ENCODE measurements at places on chromosomes 6 and 20.

DNA sequence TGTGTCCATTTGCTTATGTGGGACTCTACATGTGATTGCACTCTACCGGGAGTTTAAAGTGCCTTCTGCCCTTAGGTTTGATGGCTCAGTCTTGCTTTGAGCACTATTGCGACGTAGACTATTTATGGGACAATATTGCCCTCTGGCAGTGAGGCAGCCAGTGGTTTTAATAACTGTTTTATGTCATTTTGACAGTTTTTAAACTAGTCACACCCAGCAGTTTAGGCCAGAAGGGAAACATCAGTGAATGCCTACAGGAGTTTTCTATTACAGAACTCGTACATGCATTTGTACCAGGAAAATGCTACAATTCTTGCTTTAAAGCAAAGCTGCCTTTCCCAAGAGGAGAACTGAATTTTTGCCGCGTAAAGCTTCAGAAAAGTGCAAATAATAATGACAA lies 813.7 kb downstream of the KIF16B start:
- no peak for DNase-seq

- no peak for DNase-seq
These were observed 162.0 kb upstream of the SOX4 start for GRCh38 chr6:21431526-21431925.

- DNase-seq = no peak
These were observed 2.7 kb upstream of the ESR1 start for GRCh38 chr6:151804585-151805285.

GRCh38 chr20:22214296-22214695 lies 370.1 kb downstream of the FOXA2 start:
- no peak for DNase-seq

GRCh38 chr6:88378639-88379038 lies 212.5 kb upstream of the CNR1 start:
- no peak for DNase-seq

DNA sequence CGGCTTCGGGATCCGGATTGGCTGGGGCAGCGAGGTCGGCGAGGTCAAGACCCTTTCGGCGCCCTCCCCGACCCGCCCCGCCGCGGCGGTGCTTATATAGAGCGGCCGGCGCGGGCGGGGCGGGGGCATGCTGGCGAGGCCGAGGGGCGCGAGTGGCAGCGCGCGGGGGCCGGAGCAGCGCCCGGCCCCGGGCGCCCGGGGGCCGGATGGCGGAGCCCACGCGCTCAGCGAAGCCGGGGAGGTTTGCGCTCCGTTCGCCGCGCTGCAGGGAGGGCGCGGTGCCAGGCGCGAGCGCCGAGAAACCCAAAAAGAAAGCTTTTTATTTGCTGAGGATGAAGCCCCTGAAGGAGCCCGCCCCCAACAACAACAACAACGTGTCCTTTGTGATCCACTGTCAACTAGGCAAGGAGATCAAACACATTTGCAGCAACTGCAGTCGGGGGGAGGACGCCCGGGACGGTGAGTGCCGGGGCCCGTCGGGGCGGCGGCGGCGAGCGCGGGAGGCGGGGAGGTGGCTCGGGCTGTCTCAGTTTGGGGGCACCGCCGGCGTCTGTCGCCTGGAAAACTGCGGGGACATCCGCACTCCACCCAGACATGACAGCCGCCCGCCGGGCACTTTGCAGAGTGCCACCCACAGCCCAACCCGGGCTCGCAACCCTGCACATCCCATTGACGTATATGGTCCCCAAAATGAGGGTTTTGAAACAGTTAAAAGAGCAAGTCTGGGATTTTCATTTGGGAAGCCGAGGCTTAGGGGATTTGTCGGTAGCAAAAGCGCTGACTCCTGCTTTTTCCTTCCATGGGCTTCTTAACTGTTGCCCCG lies 297.3 kb downstream of the PHACTR1 start:
- DNase-seq = no peak

- DNase-seq = no peak
These were observed 11.8 kb downstream of the NINL start for GRCh38 chr20:25573288-25574251.

- peak; percentile 8 for DNase-seq
These were observed 199.0 kb downstream of the PLCB1 start for GRCh38 chr20:8330785-8331695.

GRCh38 chr20:44068316-44069201 lies 118.4 kb downstream of the JPH2 start:
- DNase-seq = no peak

DNA sequence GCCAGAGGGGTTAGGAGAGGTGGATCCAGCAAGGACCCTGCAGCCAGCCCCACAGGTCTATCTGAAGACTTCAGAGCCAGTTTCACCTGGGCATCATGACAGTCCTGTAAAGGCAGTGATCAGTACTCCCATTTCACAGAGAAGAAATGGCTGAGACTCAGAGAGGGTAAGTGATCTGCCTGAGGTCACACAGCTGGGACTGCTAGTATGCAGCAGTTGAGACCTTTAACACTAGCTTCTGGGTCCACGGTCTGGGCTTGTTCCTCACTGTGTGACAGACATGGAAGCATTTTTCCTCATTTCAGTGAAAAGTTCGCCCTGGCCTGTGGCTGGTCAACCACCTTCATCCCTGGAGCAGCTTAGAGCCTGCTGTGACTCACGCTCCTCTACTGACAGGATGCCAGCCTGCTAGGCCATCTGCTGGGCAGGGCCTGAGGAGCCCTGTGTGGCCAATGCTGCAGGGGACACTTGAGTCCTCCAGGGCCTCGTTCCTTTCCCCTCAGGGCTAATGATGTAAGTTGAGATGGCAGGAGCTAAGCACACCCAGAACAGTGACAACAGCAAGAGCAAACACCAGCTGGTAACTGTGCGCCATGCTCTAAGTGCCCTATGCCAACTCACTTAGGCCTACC lies 192.0 kb downstream of the LRFN2 start:
- DNase-seq = peak; percentile 13

GRCh38 chr6:119024111-119024510 lies 54.4 kb downstream of the FAM184A start:
- DNase-seq = no peak

DNA sequence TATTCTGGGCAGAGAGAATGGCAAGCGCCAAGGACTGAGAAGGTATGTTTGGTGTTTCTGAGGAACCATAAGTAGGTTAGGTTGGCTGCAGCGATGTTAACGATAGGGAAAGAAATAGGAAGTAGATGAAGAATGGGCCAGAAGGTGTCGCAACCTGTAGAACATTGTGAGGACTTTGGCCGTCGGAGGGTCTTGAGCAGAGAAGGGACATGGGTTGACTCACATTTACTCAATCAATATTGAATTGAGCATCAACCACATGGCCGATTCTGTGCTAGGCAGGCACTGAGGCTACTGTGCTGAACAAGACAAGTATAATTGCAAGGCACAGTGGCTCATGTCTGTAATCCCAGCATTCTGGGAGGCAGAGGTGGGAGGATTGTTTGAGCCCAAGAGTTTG lies 26.8 kb upstream of the RPN2 start:
- DNase-seq = no peak

GRCh38 chr6:24321538-24322162 lies 36.2 kb downstream of the DCDC2 start:
- DNase-seq = peak; percentile 49

Data from DMS79 (cell line).